ENCODE measurements at places on chromosomes 4 and X. TPM values are rescaled to one million over a fixed set of nuclear protein-coding genes. Genes with fewer than 3 reads are reported as not detected.

TRIM2 gene
- 18.6 TPM for total RNA-seq

RRH gene
- total RNA-seq: not detected

PDE5A gene
- 7.6 TPM for total RNA-seq

GLRA3 gene
- total RNA-seq: not detected

MSX1 gene
- total RNA-seq: 4.1 TPM

SHROOM4 gene
- total RNA-seq: 8.9 TPM

NPY1R gene
- 0.69 TPM for total RNA-seq

FDCSP gene
- not detected for total RNA-seq

EOLA2 gene
- 24.2 TPM for total RNA-seq

ZNF182 gene
- 3.4 TPM for total RNA-seq

GSX2 gene
- total RNA-seq: not detected

DUX4 gene
- not detected for total RNA-seq

FGF16 gene
- total RNA-seq: not detected

FATE1 gene
- total RNA-seq: not detected

ARHGAP6 gene
- total RNA-seq: 2.8 TPM
